H4 (cell line): ENCODE measurements at places on chromosomes 4 and X. TPM values are rescaled to one million over a fixed set of nuclear protein-coding genes. Genes with fewer than 3 reads are reported as not detected.
A peak's percentile ranks its signal among the peaks of the same experiment; 100 is the strongest.

- DNase-seq = no peak
These were observed 933 bp downstream of the CNKSR2 start for GRCh38 chrX:21374994-21375707.

- DNase-seq = no peak
These were observed 47.3 kb downstream of the CHRDL1 start for GRCh38 chrX:110748256-110748806.

DNA sequence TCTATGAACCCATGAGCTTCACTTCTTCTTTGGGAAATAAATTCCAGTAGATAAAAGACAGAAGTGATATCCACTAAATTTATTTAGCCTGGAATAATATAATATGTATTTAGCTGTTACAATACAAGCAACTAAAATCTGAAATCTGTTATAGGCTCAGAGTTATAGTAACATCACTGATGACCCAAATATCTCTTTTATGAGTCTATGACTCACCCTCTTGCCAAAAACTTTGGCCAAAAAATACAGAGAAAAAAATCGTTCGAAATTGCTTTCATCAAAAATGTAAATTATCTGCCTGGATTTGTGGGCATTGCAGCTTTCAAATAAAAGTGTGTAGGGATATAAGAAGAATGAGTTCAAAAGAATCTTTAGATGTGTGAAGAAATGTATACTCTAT lies 89.4 kb upstream of the DKK2 start:
- no peak for DNase-seq

GRCh38 chr4:121692261-121692660 lies 4.5 kb downstream of the ANXA5 start:
- DNase-seq = no peak

GRCh38 chr4:150402871-150403272 lies 179.1 kb upstream of the MAB21L2 start:
- DNase-seq = no peak

DNA sequence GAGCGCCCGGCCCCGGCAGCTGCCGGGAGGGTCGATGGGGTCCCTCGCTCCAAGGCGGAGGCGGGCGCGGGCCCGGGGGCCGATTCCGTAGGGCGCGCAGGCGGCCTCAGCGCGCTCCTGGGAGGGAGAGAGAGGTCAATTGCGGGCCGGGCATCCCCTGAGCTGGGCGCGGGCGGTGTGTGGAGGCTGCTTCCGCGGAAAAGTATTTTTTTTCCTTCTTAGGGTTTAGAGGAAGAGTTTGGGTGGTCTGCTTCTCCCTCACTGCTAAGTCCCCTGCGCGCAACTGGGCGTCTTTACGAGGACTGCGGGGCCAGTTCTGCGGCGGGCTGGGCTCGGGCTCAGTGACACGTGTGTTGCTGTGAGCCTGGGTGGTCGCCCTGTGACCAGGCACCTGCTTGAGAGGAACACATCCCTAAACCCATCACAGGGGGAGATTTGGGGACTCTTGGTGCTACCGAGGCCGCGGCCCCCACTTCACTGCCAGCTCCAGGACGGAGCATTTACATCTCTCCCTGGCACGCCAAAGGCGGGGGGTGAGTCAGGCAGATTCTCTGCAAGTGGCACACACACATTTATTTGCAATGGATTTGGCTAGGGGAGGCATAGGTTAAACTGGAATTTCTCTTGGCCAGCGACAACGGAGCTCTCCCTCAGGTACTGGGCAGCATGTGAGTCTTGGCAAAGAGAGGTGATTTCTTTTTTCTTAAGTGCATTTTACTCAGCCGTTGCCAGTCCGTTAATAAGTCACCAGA lies 151.2 kb upstream of the SLC4A4 start:
- peak; percentile 45 for DNase-seq

GRCh38 chr4:66204534-66205247 lies 534.4 kb upstream of the EPHA5 start:
- no peak for DNase-seq

GRCh38 chr4:83315341-83315870 lies 19.2 kb downstream of the HPSE start:
- DNase-seq = no peak

DNA sequence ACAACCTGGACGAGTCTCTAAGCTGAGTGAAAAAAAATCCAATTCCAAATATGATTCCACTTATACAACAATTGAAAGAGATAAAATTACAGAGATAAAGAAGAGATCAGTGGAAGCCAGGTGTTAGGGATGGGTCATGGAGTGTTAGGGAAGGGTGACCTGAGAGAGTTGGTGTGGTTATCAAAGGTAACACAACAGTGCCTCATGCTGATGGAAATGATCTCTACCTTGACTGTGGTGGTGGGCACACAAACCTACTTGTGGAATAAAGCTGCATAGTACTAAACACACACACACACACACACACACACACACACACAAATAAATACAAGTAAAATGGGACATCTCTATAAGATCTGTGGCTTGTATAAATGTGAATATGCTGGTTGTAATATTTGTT lies 26.0 kb downstream of the BEND2 start:
- no peak for DNase-seq

The CSAG1 gene
- 2.9 and 3.0 TPM in 2 replicates for total RNA-seq
